ENCODE measurements at places on chromosomes 2 and 18.

- no peak for DNase-seq
These were observed 37.3 kb upstream of the RNF152 start for GRCh38 chr18:61929881-61930640.

DNA sequence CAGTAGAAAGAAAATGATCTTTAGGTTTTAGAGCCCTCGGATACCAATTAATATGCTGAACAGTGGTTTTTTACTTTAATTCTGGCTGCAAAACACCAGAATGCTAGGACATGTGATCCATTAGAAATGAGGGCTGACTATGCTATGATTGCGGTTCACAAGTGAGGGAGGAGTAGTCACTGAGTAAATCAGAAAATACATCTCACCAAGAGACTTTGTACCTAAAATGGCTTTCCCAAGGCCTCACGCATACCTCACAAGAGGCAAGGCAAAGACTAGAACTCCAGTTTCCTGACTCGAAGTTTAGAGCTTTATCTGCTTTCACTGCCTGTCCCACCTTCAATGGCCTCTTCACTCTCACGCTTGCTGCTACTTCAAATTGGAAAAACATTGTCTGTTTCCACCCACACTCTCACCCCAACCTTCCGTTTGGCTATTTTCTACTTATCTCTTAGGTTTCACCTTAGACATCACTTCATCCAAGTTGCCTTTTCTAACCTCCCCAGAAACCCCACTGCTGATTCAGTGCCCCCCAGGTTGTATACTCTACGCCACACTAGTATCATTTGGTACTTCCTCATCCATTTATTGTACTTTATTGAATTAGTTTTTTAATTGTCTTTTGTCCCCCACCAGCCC is 5.1 kb upstream of the MBD2 start:
- DNase-seq, result no peak

GRCh38 chr18:44672506-44672905 is 8.2 kb upstream of the SETBP1 start:
- DNase-seq, result no peak

- DNase-seq, result no peak
These were observed 35.9 kb downstream of the TMEM18 start for GRCh38 chr2:641164-641871.

DNA sequence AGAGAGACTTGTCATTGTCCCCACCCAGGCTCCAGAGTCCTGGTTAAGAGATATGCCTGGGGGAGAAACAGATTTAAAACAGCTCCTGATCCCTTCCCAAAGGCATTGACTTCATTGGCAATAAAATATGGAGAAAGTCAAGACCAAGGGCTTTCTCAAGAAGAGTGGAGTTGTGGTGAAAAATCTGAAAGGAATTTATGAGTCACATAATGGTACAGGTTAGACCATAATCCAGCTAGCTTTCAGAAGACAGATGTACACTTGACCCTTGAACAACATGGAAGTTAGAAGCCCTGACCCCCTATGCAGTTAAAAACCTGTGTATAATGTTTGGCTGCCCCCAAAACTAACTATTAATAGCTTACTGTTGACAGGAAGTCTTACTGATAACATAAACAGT is 599.1 kb upstream of the SOX11 start:
- no peak for DNase-seq

GRCh38 chr2:72136331-72136730 is 11.3 kb downstream of the CYP26B1 start:
- DNase-seq, result no peak

GRCh38 chr2:222916229-222917197 is 55.7 kb downstream of the ACSL3 start:
- no peak for DNase-seq

- DNase-seq, result no peak
These were observed 27.2 kb downstream of the ASXL3 start for GRCh38 chr18:33605250-33605649.

- DNase-seq, result no peak
These were observed 944.9 kb upstream of the ZEB2 start for GRCh38 chr2:145464866-145465265.

DNA sequence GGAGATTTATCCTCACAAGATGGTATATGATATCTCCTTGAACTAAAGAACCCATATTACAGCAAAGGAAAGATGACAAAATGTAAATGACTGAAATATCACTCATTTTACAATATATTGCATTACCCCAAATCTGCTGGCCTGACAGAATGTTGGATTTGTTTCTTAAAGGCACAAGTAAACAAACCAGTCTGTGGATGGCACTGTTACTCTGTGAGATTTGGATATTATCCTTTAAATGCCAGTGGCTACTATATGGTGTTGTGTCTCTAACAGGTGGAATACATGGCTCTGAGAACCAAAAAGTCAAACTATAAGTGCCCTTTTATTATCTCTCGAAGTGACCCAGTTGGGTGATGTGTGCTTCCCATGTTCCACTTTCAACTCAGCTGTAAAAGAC is 125.7 kb downstream of the PDE1A start:
- no peak for DNase-seq

DNA sequence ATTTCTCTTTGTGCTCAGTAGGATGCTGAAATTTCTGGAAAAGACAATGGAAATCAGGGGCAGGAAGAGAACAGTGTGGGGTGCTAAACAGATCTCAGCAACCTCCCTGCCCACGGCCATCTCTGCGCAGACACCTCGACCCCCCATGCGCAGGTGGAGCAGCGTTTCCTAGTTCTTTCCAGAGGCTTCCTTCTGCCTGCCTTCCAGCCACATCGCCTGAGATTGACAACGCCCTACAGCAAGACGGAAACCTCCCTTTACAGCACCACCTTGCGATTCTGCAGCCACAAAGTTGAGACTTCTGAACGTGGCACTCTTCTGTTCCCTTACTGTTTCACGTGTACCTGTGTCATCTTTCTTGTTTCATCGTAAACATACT is 31.4 kb upstream of the CASP8 start:
- DNase-seq, result no peak

- DNase-seq, result no peak
These were observed 762.2 kb upstream of the HS6ST1 start for GRCh38 chr2:129080715-129081476.

- DNase-seq, result no peak
These were observed 1.2 kb downstream of the NT5DC4 start for GRCh38 chr2:112721819-112722522.

- no peak for DNase-seq
These were observed 198.2 kb upstream of the NDUFV2 start for GRCh38 chr18:8904316-8904715.

DNA sequence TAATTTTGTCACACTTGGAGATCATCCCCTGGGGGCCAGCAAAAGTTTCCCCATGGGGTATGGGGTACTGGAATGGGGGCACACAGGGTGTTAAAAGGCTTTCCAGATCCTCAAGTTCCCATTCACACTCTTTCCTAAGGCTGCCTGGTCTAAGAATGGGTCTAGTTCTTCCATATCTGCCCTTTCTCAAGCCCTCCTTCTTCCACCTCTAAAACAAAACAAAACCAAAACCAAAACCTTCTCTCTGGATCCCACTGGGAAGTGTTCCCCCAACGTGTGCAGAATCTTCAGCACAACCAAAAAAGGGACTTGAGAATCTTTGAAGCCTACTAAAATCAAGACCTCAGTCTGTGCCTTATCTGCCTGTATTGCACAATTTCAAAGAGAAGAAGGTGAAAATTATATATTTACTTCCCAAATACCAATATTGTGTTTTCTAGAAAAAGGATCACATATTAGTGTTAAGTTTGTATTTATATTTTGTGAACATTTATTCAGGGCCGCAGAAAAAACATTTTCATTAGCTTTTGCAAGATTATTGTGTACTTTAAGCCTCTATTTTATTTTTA is 207.2 kb upstream of the TCF4 start:
- no peak for DNase-seq

DNA sequence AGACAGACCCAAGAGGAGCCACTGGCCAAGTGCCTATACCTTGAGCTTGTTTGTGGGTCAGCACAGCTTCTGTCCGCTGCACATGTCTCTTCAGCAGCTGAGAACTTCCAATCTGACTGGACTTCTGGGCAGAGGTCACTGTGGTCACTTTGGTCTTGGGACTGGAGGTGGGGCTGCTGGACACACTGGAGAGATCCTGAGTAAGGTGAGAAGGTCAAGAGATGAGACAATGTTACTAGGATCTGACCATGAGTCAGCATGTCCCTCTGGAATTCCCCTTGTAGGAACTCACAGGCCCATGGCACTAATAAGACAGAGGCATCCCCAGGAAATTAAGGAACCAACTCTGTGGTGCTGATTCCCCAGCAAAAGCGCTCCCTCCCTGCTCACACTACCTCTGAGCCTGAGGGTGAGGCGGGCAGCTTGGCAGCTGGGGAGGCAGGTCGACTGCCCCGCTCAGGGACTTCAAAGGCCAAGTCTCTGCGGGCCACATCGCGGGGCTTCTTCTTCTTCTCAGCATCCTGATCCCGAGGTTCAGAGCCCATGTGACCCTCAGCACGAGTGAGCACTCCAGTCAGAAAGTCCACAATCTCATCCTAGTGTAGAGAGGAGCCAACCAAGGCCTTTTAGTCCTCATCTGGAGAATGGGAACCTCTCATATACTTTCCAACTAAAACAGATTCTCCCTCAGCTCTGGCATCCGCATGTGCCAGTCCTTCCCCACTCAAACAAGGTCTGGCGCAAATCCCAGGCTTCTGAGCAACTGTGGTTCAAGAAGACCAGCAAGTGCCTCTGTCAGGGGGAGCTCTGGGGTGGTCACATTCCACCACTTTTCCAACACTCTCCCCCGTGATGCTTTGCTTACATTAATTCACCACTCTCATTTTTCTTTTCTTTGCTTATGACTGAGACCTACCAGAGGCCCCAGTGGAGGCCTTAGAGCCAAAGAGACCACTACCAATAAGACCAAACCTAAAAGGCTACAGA is 29.4 kb downstream of the KANSL3 start:
- DNase-seq, result no peak

GRCh38 chr2:100246163-100247145 is 75.8 kb downstream of the LONRF2 start:
- DNase-seq, result no peak

GRCh38 chr2:174516501-174517378 is 29.9 kb upstream of the GPR155 start:
- DNase-seq, result no peak

GRCh38 chr2:19651466-19651865 is 250.3 kb downstream of the TTC32 start:
- no peak for DNase-seq

- DNase-seq, result no peak
These were observed 21.3 kb downstream of the WDSUB1 start for GRCh38 chr2:159265171-159265576.

GRCh38 chr2:237932731-237933131 is 34.1 kb upstream of the UBE2F start:
- DNase-seq, result no peak

DNA sequence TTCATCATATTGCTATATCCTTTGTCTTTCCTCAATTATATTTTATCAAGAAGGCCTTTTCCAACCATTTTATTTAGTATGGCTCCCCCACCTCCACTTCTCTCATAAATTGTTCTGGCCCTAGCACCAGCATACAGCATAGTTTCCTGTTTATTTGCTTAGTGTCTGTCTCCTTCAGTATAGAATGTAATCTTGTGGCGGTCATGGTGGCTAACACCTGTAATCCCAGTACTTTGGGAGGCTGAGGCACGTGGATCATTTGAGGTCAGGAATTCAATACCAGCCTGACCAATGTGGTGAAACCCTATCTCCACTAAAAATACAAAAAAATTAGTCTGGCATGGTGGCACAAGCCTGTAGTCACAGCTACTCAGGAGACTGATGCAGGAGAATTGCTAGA is 39.6 kb upstream of the CLASP1 start:
- no peak for DNase-seq

DNA sequence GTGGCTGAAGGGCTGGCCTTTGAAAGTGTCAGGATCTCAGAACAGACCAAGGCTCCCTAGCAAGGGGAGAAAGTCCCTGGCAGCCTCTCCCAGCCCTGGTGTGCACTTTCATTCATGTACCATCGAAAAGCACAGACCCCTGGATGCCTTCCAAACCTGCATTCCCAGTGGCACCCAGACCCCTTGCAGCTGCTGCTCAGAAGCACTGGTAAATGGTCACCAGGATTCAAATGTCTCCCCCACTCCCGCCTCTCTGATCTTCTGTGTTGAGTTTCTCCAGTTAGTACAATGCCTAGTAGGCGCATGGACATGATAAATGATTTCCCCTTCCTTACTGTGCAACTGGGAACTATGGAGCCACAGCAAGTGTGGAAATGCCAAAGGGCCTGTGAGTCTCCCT is 180.0 kb downstream of the GLI2 start:
- no peak for DNase-seq
